ENCODE measurements at places on chromosomes 2 and 18.

GRCh38 chr2:127387655-127388422 lies at the start of gene MAP3K2:
MAP3K2 (minus strand) TSS chr2:127387975; CDS start chr2:127343129, 44,846 bp downstream.
- peak; percentile 98 for DNase-seq

DNA sequence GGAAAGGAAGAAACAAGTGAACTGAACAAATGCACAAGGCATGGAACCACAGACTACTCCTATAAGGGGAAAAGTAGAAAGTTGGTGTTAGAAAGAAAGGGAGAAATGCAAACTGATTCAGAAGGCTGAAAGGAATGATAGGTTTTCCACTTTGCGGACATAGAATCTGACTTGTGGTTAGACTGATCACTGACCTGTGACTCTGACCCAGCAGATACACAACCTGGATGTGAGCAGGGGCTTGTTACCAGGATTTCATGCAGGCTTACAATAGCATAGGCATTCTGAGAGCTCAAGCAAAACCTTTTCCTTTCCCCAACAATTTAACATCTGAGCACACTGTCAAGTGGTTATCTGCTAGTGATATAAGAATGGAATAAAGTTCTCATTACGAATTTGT lies 237.0 kb upstream of the CDH20 start:
- no peak for DNase-seq

GRCh38 chr2:66431846-66432587 lies 2.9 kb upstream of the MEIS1 start:
- no peak for DNase-seq

- DNase-seq = no peak
These were observed 346.9 kb downstream of the IRS1 start for GRCh38 chr2:226452768-226453167.

DNA sequence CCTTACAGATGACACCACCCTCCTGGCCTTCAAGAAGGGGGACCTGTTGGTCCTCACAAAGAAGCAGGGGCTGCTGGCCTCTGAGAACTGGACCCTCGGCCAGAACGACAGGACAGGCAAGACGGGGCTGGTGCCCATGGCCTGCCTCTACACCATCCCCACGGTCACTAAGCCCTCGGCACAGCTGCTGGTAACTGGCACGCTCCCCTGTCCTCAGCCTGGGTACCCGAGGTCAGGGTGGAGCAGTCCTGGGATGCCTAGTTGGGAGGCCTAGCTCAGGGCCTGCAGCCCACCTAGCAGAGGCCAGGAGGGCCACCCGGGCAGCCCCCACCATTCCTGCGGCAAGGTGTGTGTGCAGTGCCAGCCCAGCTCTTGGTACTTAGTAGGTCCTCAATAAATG lies 16.3 kb upstream of the GPR17 start:
- no peak for DNase-seq

DNA sequence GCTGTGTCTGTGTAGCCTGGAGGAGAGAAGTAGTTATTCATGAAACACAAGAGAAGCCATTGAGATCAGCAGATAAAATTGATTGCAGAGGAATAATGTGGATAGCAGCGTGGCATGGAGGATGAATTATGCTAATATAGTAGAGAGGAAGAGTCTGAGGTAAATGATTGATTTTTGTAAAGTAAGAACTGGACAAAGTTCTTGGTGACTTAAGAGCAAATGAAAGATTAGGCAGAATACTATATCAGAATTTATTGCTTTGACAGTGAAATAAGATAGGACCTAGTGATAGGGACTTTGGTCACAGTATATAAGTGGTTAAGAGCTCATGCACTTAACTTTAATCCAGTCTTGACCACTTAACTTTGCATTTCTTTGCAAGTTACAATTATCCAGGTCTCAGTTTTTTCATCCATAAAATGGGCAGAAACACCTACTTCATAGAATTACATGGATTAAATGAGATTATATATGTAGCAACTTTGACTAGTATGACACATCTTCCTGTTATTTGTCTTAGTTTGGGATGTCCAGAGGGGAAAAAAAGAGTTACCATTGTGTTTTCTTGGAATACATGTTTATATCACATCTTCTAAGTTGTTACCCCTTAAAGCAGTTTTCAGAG lies 29.1 kb downstream of the ACVR2A start:
- DNase-seq = no peak

DNA sequence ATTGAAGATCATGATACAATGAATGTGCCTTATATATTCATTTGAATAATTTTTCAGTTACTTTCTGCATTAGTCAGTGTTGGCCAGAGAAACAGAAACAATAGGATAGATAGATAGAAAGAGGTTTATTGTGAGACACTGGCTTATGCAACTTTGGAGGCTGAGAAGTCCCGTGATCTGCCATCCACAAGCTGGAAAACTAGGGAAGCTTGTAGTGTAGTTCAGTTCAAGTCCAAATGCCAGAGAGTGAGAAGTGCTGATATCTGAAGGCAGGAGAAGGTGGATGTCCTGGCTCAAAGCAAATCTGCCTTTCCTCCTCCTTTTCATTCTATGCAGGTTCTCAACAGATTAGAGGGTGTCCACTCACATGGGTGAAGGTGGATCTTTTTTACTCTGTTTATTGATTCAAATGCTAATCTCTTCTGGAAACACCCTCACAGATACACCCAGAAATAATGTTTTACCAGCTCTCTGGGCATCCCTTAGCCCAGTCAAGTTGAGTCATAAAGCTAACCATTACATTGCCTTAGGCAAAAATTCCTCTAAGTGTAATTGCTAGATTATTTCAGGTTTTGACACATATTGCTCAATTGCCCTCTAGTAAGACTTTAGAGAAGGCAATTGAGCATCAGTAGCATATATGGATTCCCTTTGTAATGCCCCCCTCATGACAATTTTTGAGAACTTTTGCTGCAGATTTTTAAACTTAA lies 341.4 kb downstream of the LPIN1 start:
- no peak for DNase-seq

- no peak for DNase-seq
These were observed 1036.5 kb upstream of the CNTNAP5 start for GRCh38 chr2:122988395-122989221.

DNA sequence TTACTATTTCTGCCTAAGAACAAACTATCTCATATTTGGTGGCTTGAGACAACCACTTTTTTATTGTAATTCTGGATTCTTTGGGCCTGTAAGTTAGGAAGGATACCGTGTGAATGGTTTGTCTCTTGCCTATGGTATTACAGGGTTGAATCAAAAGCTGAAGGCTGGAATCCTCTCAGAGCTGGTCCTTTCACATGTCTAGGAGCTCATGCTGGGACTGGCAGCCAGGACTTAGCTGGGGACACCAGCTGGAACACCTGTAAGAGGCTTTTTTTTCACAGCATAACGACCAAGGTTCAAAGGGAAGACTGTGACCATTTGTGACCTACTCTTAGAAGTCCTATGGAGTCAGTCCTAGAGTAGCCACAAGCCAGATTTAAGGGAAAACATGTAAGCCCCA lies 226.3 kb downstream of the ZNF804A start:
- no peak for DNase-seq

DNA sequence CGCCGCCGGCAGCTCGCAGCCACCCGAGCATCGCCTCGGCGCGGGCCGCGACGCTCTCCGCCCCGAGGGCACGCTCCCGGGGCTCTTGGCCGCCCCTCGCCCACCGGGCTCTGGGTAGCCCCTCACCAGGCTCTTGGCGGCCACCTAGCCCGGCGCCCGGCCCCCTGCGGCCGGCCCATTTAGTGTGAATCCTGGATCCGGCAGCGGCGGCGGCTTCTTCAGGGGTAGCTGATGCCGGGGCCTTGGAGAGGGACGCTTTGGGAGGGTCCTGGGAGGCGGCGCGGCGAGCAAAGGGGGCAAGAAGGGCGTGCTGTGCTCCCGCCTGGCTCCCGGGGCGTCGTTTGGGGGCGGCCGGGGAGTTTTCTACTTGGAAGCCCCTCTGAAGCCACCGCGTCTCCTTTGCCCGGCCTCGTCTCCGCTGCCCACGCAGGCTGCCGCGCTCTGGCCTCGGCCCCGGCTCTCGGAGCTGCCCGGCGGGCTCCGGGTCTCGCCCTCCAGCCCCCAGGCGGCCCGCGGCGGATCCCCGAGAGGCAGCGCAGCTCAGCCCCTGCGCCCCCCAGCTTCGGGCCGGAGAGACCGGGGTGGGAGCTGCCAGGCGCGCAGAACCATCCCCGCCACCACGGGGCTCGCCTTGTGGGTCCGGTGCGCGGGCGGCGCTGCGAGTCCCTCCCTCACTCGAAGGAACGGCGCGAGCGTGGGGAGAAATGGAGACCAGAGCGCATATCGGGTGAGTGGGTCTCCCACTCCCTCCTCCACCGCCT lies 509 bp downstream of the PIEZO2 start:
- no peak for DNase-seq

- no peak for DNase-seq
These were observed 193.5 kb upstream of the CHST9 start for GRCh38 chr18:27378431-27379095.

- no peak for DNase-seq
These were observed 918 bp upstream of the NABP1 start for GRCh38 chr2:191676790-191677645.

DNA sequence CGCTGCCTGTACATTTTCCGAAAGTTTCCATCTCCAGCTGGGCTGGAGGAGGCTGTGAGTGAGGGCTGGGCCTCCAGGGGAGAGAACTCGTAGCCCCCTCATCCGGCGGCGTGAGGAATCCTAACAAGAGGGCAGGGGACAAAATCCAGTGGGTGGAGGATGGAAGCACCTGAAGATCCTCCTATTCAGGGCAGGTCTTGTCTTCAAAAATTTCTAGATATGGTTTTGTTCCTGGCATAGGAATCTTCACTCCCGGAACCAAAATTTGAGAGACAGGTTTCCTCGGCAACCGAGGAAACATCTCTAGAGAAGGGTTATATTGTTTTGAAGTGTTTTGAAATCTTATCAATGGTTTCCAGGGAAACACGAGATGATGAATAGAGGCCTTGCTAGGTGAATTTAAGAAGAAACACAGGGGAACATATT lies 136.7 kb downstream of the SH3BP4 start:
- DNase-seq = no peak

DNA sequence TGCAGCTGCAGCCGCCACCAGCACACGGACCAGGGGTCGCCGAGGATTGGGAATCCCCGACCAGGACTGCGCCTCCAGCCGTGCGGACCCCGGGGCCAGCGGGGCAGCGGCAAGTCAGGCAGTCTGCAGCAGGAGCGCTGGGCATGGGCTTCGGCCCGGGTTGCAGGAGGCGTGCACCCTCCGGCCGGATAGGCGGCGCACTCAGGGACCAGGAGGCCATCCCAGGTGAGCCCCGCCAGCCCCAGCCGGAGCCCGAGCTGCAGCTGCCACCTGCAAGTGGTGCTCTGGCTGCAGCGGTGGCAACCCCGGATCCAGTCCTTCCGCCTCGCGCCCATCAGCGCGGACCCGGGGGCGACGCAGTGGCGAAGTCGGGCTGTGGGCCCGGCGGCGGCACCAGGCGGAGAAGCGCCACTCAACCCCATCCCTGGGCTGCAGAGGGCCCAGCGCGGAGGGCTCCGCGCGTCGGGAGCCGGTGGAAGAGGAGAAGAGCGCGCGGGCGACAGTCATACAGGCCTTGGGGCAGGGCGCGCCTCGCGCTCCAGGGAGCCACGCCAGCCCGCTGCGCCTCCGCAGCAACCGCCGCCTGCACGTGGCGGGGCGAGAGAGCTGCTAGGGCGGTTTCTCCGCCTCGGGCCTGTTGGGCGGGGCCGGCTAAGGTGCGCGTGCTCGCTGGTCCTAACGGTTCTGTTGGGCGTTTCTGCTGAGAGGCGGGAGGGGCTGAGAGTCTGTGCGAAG lies 73.8 kb downstream of the RPIA start:
- DNase-seq = peak; percentile 65

GRCh38 chr2:45813003-45813941 lies 161.8 kb downstream of the PRKCE start:
- no peak for DNase-seq

- peak; percentile 13 for DNase-seq
These were observed 205.9 kb downstream of the EIPR1 start for GRCh38 chr2:3171564-3172264.

- DNase-seq = no peak
These were observed 2.0 kb downstream of the TCF4 start for GRCh38 chr18:55585920-55586561.

DNA sequence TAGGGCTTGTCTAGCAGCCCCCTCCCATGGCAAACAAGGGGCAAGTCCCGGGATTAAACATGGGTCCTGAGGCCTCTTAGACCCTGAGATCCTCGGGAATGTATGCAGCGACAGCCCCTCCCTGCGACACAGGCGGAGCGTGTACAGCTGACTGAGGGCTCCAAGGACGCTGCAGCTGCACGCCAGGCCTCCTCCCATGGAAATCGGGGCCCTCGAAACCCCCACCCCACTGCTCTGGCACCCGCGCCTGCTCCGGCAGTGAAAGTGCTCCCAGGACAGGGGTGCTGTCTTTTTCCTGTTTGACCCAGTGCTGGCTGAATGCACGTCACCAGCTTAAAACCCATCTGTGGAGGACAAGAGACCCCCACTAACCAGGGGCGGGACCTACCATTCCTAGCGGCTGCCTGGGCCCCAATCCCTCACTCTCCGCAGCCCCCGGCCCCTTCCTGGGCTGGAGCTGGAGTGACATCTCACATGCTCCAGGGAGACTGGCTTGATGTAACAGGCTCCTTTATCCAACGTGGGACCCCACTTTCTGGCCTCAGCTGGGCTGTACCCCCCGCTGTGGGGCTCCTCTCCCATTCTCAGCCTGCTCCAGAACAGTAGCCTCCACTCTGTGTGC lies 247.7 kb downstream of the TWIST2 start:
- DNase-seq = no peak

GRCh38 chr2:100339823-100340222 lies 17.5 kb upstream of the LONRF2 start:
- DNase-seq = no peak

- no peak for DNase-seq
These were observed 276.2 kb upstream of the HNRNPA3 start for GRCh38 chr2:176936410-176936809.

DNA sequence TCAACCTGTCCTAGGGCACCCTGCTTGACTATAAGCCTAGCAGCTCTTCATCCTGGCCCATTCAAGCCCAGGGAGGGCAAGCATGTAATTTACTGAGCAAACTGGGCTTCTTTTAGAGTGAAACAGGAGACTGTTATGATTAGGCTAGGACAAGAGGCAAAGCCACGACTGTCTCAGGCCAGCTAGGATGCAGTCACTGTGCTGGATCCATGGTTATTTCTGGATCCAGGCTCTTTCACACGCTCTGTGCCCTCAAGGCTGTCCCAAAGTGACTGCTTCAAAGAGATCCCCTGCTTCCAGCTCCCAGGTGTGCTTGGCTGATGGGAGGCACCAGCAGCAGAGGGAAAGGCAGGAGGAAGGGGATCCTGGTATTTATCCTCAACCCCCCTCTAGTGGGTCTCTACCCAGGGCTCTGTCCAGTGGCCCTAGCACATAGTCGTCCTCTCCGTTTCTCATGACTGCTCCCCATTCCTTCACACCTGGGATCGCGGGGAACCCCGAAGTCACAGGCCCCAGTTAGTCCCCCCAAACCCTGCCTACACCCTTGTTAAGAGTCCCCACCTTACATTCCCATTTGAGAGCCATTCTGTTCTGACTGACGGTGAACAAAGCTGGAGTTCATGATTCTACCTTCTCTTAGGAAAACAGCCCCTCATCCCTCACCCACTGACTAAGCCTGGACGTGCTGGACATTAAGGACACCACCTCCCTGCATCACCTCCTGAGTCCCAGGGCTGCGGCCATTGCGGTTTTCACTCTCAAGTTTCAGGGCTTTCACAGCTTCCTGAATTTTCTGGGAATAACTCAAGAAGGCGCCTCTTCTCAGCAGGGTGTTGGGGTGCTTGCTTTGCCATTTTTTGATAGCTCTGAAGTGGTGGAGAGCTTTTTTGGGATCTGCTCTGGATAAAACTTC lies 63.2 kb downstream of the POLR1A start:
- DNase-seq = peak; percentile 13

Measured in activated naive CD8-positive, alpha-beta T cell treated with anti-CD3 and anti-CD28 coated beads, Interleukin-2, amount 10 ng/mL, durations not matched to agents 7 days and 5 days (primary cell).